ENCODE measurements at places on chromosomes 11 and 22.
A peak's percentile ranks its signal among the peaks of the same experiment; 100 is the strongest.

DNA sequence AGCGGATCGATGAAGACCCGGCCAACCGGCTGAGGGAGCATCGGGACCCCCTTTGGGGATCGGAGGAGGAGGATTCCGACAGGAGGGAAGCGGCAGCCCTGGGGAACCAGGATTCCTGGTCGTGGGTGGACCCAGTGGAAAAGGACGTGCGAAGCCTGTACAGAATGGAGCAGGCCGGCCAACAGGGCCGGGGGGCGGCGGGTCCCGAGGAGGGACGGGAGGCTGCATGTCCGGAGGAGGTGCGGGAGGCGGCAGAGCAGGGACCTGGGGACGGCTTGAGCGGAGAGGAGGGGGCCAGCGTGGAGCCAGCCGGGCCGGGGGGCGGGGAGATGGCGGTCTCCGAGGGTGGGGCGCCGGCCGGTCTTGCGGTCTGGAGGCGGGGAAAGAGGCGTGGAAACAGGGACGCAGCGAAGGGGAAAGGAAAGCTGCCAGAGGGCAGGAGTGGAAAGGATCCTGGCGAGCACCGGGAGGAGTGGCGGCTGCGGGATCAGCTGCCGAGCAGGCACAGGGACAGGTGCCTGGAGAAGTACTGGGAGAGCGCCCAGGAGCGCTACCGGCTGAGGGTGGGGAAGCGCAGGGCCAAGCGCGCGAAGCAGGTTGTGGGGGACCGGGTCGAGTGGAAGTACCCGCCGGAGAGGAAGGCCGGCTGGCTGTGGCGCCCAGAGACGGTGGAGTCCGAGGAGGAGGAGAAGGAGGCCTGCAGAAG, at the start of gene ANO5:
Gene ANO5 (plus strand): TSS at position 444 of the 706 bp plus-strand sequence. CDS start 408 bp downstream, outside the sequence.
- peak; percentile 70 for DNase-seq

DNA sequence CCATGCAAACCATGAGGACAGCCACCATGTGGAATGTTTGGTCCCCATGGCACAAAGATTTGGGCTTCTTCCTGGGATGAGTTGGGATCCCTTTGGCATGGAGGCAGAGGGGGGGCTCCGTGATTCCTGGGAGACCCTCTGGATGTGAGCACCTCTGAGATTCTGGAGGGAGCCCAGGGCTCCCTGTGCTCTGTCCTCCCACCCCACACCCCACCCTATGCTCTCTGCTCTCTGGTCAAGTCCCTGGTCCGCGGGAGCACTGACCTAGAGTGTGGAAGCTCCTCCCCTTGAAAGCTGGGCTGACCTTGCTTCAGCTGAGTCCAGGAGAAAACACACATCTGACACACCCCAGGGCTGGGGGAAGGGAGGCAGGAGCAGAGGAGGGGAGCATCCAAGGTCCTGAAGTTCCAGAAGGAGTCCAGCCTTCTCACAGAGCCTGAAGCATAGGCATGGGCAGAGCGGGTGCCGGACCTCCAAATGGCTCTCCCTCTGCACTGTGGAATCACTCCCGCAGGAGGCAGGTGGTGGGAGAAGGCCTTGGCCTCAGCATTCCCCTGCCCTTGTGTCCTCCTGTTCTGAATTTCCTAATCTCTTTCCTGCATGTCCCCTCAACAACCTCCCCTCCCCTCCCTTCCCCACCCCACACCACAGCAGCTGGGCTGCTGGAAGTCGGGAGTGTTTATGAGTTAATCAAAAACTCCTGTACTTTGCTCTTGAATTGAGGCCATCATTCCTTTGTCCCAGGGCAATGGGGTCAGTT, 25.7 kb upstream of the OAF start:
- DNase-seq: no peak

- DNase-seq: no peak
These were observed 566.2 kb downstream of the TMEM135 start for GRCh38 chr11:87603887-87604286.

DNA sequence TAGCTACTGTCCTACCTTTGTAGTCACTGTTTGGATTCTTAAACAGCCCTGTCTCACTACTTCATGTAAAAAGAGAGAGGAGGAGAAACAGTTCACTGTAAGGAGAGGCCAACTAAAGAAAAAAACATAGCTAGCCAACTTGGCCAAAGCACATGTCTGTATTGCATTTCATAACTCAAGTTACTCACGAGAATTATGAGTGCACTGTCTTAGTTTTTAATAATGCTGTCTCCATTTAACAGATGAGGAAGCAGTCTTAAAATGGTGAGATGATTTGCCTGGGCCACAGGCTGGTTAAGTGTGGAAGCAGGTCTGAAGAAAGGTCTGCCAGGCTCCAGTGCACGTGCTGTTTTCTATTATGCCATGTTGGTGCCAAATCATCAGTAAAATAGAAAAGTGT, 104.5 kb downstream of the UVRAG start:
- DNase-seq: no peak

- DNase-seq: no peak
These were observed 74.1 kb upstream of the CEP126 start for GRCh38 chr11:101840704-101841103.

GRCh38 chr11:65078151-65078550, 5.7 kb downstream of the CDCA5 start:
- no peak for DNase-seq

- DNase-seq: no peak
These were observed 22.2 kb downstream of the PTPRJ start for GRCh38 chr11:48002561-48002960.

GRCh38 chr22:33678523-33678922, 241.8 kb downstream of the LARGE1 start:
- no peak for DNase-seq

GRCh38 chr11:28969832-28970231, 861.6 kb downstream of the METTL15 start:
- no peak for DNase-seq

DNA sequence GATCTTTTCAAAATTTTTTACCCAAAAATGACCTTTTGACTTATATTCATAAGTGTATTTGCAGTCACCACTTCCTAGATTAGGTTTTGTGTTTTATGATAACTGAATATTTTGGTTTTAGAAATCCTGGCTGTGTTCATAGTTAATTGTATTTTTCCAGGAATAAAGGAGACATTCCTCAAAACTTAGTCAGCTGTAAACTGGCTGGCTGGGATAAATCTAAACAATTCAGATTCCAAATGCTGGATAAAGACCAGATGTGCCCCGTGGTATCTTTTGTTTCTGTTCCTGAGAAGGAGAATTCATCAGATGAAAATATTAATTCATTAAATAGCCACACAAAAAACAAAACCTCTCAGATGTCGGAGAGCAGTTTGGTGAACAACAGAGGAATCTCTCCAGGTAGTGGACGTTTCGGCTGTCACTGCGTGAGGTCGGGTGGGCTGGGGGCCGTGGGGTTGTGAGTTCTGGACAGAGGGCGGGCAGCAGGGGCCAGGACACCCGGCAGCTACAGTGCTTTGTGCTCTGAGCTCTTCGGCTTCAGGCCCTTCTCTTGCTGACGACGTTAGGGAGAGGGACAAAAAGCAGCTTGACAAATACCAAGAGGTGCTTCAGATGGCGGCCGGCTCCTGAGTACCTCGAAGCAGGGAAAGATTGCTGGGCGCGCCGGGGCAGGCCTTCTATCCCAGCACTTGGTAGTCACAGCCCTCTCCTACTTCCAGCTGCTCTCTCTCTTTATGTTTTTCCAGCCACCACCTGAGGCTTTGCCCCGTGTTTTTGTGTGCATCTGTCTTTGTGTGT, 24.6 kb downstream of the MOV10L1 start:
- no peak for DNase-seq

GRCh38 chr11:131302836-131303235, 67.6 kb upstream of the NTM start:
- no peak for DNase-seq

GRCh38 chr22:26616650-26617049, 1.2 kb downstream of the CRYBB1 start:
- no peak for DNase-seq

DNA sequence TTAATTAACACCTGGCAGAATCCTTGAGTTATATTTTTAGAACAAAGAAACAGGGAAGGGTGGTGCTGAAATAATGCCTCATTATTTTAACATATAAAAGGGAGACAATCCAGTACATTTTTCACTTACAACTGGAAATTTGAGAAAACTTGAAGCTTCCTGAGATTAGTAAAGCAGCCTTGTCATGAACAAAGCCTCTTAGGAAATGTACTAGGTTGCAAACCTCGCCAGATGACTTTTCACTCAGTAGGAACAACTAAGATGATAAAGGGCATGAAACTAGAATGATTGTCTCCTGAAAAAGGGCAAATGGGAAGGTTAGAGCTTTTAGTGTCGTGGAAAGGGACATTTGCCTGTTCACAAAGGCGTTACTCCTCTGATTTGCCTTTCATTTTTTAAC, 289.6 kb downstream of the ETS1 start:
- no peak for DNase-seq

DNA sequence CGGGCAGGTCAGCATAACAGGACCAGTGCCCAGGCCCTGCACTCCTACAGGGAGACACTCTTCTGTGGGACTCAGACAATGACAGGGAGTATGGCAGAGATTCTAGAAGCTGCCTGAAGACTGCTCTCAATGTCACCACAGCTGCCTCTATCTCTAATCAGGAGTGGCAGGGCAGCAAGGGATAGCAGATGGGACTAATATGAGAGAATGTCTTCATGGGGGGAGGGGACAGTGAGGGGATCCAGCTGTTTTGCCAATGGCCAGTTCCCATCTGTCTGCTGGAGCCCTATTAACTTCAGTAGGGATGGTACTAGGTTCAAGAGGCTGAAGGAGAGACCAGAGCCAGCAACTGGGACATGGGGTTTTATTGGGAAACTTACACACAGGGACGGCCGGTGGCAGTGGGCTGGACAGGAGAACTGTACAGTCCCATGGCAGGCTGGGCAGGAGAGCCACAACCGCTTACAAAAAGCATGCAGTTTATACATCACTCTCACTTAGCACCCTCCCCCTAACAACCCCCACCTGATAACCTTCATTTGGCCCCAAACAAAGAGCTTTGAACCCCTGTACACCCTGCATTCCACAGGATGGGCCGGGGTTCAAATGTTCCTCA, 2.5 kb upstream of the CD82 start:
- DNase-seq: no peak

GRCh38 chr11:134670247-134670782, 258.3 kb upstream of the B3GAT1 start:
- DNase-seq: no peak

GRCh38 chr11:77074205-77074604, 7.4 kb downstream of the CAPN5 start:
- DNase-seq: no peak

- no peak for DNase-seq
These were observed 54.8 kb upstream of the MN1 start for GRCh38 chr22:27856386-27856785.

DNA sequence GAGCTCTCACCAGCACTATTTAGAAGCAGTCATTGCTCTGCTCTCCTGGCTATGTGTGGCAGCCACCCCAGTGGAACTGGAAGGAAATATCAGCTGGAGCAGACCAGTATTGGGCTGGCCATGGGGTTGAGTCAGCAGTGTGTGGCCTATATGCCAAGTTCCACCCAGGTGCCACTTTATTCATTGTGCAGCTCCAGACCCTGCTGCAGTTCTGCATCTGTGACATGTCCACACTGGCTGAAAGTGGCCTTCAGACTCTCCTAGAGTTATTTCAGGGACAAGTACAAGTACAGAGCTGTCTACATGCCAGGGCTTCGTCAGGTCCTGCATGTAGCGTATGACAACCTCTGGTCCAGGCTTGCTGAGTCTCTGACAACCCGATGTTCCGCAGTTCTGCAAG, 55.2 kb downstream of the CABIN1 start:
- DNase-seq: no peak

GRCh38 chr11:26583550-26583949, 11.5 kb upstream of the MUC15 start:
- no peak for DNase-seq

GRCh38 chr22:50299785-50300619, 7.4 kb downstream of the PLXNB2 start:
- DNase-seq: no peak

DNA sequence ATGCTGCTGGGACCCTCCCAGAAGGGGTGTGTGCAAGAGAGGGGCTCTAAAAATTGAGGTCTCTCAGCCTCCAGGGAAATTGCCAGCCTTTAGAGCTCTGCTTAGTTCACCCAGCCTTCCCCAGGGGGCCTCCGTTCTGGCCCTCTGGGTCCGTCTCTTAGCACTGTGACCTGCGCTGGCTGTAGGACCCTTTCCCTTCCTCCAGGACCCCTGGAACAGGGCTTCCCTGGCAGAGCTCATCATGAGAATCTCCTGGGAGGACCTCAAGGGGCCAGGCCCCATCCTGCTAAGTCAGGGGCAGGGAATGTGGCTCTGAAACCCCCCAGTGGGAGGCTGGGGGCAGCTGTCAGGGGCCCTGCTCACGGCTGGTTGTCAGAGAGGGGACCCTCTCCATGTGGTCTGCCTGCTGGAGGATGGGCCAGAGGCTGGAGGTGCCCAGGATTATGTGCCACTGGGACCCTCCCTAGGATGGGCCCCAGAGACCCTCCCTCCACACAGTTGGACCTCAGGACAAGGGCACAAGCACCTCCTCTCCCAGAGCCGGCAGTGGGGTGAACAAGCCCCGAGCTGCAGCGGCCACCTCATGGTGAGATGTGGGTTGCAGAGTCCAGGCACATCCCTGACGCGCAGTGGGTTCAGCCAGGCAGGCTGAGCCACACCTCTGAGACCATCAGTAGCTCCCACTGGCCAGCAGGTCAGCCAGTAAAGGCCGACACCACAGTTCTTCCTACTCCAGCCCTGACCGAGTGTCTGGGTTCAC, 27.1 kb upstream of the GAL start:
- DNase-seq: no peak

GRCh38 chr11:121929581-121929980, 186.4 kb downstream of the BLID start:
- DNase-seq: peak; percentile 80

DNA sequence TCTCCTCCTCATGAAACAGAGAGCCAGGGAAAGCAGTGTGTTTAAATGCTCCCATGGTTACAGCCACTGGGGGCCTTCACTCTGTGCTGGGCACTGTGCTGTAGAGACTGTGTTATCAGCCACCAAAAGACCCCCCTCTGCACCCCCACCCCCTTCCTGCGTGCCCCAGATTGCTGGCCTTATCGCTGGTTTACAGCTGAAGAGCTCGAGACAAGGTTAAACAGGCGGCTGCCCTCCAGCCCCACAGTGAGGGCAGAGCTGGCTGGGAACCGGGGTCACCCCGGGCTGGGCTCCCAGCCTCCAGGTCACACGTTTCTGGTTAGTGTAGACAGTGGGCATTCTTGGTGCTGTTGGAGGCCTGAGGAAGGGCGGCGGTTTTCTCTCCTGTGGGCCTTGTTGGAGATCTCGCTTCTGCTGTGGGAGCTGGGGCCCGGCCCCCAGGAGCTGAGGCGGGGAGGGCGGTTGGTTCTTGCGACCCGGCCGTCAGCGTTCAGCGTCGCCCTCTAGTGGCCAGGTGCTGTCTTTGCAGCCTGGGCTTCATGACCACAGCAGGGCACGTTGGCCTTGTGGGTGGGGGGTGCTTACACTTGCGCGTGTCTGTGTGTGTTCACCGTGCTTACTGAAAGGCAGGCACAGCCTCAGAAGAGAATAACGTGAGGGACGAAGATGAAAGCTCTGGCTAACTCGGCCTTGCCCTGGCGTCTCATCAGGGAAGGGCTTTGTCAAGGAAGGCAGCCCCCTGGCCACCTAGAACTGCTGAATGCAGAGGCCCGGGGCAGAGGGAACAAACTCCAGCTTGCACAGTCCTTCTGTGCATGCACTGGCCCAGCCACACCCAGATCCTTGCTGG, 40.8 kb downstream of the TBC1D22A start:
- DNase-seq: peak; percentile 40

GRCh38 chr11:64413417-64413816, 54.5 kb downstream of the RPS6KA4 start:
- no peak for DNase-seq

GRCh38 chr11:123018702-123019101, 37.1 kb upstream of the BSX start:
- no peak for DNase-seq

Measured in NCI-H2081 (cell line).